SK-N-DZ (cell line): ENCODE measurements at places on chromosomes 1 and 21.

DNA sequence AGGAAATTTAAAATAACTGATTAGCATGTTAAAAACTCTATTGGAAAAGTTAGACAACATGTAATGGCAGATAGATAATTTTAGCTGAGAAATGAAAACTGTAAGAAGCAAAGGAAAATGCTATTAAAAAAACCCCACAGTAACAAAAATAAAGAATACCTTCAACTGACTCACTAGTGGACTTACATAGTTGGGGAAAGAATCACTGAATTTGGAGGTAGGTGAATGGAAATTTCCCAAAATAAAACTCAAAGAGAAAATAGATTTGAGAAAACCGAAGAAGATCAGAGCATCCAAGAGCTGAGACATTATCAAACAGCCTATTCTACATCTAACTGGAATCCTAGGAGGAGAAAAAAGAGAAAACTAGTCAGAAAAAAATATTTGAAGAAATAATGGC is 34.7 kb downstream of the PDE4B start:
- DNase-seq = no peak

DNA sequence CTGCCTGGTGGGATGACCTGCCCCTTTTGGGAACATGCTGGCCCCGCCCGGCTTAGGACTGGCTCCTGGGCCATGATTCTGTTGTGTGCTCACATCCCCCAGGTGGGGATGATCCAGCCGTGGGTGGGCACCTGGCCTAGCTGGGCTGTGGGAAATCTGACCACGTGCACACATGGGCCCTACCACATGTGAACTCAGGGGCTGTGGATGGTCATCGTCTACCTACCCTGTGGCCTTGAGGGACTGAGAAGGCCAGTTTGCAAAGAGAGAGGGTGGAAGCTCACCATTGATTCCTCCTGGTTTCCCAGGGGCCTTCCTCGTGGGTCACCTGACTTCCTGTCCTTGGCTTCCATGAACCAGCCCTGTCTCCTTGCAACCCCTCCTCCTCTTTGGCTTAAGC is 19.4 kb upstream of the PCP4 start:
- DNase-seq = no peak

DNA sequence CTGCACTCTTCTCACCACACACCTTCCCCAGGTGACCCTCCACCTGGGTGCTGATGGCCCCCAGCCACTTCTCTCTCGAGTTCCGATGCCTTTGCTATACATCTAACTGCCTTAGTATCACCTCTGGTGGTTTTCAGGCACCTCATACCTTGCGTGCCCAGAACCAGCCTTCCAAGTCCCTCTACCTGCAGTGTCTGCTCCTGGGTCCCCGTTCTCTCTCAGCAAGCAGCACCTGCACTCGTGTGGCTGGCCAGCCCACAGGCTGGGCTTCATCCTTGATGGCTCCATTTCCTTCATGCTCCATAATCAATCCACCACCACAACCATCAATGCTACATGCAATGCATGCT is 49.2 kb upstream of the EDN2 start:
- no peak for DNase-seq

- no peak for DNase-seq
Observed at GRCh38 chr1:157852476-157852875, 10.9 kb upstream of the CD5L start.

DNA sequence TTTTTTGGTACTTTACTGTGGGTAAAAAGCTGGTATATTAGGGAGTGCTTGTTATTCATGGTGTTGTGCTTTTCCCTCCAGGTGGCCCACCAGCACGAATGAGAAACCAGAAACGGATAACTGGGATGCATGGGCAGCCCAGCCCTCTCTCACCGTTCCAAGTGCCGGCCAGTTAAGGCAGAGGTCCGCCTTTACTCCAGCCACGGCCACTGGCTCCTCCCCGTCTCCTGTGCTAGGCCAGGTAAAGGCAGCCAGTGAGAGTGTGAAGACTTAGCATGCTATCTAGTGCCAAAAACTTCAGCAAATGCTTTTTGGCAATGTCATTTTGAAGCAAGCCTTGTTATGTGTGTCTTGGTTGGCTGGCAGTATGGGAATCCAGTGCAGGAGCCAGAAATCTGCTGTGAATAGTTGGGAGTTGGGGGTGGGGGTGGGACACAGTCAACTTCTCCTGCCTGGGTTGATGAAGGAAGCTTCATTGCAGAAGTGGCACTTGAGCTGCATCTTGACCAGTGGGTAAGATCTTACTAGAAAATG is 101.7 kb downstream of the ATP5PO start:
- DNase-seq = no peak
